ENCODE measurements at places on chromosomes 1 and 21.

GRCh38 chr1:206491616-206492015 lies 15.7 kb upstream of the RASSF5 start:
- DNase-seq = no peak

DNA sequence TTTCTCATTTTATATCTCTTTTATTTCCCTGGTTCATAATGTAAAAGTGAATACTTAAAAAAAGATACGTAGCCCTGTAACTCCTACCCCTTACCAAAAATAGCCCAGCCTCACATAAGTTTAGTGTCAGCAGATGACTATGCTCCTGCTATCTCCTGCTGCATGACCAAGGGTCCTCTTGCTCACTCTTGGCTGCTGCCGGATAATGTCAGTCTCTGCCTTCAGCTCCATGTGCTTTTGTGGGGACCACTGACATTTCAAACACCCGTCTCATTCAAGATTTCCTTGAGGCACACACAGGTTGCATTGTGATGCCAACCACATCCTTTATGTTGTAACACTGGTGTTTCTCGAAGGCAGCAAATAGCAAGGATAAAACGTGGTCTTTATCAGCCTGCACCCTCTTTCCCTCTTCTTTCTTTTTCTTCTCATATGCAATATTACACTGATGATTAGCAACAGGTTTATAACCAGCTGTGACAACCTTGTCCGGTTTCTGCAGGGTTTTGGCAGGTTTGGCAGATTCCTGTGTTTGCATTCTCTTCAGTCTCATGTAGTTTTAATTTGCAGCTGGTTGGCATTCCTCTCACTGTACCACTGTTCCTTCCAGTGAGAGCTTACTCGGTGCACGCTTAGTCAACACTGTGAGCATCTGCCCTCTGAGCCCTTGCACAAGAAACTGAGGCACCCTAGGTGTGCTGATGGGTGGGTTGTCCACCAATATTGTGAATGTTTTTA lies 62.2 kb downstream of the ZNF684 start:
- DNase-seq = no peak

- no peak for DNase-seq
Measured at GRCh38 chr1:52558941-52559340, 6.0 kb upstream of the TUT4 start.

DNA sequence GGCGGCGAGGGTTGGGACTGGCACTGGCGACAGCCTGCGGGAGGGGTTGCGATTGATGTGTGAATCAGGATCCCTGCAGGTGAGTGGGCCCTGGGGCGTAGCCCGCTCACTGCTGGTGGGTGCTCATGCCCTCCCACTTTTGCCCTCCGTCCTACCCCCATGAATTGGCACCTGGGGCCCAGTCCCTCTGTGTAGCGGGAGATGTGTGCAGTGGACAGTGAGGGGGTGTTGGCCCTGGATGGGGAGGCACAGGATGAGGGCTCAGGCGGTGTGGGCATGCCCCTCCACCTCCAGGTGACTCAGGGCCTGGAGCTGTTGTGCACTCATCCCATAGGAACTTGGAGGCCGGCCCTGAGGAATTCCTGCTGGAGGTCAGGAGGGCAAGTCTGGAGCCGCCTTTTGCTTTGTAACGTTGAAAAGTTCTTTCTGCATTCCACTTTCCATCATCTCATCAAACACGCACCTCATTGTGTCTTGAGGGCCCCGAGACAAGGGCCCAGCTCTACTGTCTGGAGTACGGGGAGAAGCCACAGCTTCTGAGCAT lies 3.0 kb downstream of the PEAR1 start:
- DNase-seq = no peak

DNA sequence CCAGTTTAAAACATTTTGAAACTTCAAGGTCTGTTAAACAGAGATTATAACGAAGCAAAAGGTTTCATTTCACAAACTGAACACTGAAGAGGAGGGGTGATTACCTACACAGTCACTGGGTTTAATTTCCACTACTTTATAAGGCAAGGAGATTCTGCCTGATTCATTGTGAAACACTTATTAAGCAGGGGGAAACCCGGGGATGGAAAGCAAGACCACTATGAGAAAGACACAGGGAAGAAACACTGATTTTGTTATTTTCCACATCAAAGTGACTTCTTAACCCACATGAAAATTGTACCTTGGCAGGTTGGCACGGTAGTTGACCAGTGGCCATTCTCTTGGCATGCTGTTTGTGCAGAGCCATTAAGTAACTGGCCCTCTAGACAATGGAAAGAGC lies 8.1 kb upstream of the F5 start:
- no peak for DNase-seq

DNA sequence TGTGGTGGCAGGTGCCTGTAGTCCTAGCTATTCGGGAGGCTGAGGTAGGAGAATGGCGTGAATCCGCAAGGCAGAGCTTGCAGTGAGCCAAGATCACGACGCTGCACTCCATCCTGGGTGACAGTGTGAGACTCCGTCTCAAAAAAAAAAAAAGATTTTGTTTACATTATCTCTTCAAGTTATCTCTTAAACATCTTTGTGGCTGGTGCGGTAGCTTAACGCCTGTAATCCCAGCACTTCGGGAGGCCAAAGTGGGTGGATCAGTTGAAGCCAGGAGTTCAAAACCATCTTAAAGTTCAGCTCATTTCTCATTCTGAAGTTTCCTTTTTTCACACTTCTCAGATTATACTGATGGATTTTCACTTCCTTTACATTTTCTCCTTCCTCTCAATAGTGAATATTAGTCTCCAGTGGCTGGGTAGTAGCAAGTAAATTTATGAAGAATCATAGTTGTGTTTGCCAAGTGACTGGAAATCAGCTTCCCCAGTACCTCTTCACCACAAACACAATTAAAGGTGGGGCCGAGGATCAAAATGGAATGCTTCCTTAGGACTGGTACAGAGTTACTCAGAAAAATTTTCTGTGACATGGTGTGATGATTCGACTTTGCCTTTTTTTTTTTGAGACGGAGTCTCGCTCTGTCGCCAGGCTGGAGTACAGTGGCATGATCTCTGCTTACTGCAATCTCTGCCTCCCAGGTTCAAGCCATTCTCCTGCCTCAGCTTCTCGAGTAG lies 13.8 kb downstream of the PIP5K1A start:
- no peak for DNase-seq

- DNase-seq = no peak
Measured at GRCh38 chr1:226722901-226723656, 16.0 kb downstream of the ITPKB start.

DNA sequence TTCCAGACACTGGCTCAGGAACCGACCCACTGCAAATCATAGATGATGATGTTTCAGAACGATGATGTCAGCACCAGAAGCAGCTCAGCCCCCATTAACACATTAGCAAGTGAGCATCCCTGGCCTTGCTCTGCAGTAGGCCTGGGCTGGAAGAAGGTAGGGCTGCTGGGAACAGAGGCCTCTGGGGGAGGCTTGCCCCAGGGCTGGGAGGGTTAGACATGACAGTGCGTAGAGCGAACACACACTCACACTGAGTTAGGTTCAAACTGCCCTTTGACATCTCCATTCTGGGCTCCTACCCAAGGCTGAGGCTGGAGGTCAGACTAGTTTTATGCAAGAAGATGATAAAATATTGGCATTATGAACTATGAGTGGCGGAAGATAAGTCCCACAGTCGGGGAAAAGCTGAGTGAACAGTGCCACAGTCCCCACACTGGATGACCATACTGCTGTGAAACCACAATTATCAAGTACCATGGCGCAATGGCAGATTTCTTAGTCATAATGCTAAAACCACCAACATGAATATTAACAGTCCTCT lies 91.1 kb downstream of the DMRTB1 start:
- DNase-seq = no peak

GRCh38 chr1:212167098-212167497 lies 118.1 kb upstream of the PPP2R5A start:
- no peak for DNase-seq

- no peak for DNase-seq
Measured at GRCh38 chr21:28136656-28137255, 855.9 kb downstream of the LTN1 start.

DNA sequence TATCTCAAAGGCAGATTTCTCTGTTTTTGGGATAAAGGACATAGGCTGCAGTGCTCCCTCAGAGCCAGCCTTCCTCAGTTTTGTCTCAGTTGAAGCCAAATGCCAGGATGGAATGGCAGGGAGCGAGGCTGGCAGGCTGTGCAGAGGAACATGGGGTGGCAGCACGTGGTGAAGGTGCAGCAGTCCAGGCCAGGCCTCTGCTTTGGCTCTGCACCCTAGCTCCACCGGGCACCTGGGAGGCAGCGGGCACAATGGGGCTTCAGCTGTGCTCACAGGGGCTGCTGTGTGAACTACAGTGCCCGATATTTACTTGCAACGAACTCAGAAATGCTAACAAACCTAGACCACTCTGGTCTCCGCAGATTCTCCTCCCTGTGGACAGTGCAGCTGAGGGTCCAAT lies 319.6 kb downstream of the ZNF326 start:
- DNase-seq = no peak

- no peak for DNase-seq
Measured at GRCh38 chr1:53408013-53408754, 51.0 kb upstream of the DMRTB1 start.

DNA sequence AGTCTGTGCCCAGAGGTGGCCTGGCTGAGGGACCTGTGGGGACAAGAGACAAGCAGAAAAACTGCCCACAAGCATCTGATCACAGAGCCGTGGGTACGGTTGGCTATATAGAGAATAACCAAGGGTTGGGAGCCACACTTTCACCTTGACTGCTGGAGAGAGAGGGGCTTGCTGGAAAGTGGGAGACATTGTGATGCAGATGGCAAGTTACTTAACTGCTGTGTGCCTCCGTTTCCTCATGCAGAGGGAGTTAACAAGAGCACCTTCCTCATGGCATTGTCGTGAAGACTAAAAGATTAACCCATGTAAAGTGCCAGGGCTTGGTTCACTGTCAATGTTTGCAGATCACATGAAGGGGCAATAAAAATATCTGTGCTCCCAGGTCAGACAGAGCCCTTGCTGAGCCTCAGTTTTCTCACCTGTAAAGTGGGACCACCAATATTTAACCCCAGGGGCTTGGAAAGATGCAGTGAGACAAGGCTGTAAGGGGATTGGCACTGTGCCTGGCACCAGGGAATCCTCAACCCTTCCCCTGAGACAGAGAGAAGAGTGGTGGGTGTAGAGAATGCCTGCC lies 52.8 kb downstream of the SDC3 start:
- no peak for DNase-seq

DNA sequence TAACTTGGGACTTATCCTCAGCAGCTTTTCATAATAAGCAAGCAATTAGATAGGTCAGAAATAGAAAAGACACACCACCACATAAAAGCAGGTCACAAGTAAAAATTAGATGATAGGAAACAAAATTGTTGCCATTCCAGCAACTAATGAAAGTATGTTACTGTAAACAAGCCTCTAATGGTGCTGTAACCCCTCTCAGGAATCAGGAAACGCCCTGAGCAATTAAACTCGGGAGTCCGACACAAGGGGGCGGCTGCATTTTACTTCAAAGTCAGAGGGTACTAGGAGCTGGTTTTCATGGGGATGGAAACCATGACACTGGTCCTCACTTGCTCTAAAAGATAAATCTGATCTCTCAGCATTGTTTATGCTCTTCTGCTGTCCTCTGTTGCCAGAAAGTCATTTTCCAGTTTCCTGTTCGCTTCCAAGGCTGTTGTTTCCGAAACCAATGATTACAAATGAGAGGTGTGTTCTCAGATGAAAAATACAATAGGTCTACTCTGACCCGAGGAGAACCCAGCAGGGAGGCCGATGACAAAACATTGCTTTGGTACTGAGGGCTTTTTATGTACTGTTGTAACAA lies 93.4 kb downstream of the TGFBR3 start:
- no peak for DNase-seq

- DNase-seq = peak; percentile 43
Measured at GRCh38 chr1:90435351-90435750, 281.8 kb downstream of the BARHL2 start.

DNA sequence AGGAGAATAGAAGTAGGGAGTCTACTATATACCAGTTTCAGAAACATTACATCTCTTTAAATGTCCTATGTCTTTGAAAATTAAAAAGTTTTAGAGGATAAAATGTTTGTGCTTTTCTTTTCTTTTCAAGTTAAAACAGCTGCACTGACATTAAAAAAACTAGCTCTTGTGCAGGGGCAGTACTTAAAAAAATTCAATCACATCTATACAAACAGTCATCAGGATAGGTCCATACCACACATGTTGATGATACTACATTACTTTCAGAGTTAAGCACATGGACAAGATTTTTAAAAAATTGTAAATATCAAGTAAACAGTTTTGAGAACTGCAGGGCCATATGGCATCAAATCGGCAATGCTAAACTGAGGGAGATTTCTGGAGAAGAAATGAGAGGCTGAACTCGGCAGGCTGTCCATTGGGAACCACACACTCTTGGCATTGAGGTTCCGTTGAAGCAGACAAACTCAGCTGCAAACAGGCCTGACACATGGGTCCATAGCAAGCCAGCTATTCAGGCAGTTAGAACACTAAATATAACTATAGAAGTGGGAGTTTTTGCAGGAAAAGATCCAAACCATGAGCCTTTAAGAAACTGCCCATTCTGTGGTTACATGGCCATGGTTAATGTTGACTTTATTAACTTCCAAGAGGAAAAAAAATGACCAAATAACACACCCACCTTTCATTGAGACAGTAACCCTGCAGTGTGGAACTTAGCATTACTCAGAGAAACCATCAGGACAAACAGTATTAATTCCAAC lies 84.5 kb upstream of the BCL10 start:
- no peak for DNase-seq

DNA sequence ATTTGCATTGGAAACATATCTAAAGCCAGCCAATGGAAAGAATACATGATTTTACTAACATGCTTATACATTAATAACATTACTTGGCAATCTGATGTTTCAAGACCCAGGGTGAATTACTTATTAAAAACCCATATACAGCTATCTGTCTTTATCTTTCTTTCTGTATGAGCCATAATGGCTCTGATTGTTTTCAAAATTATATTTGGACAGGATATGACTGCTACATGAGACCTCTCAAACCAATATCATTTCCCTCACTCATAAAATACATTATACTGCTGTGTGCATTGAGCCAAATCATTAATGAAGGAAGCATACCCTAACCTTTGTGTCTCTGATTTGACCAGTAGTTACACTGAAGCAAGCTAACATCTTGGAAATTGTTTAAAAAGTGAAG lies 205.9 kb upstream of the DPYD start:
- DNase-seq = no peak

GRCh38 chr1:214414691-214415090 lies 133.7 kb downstream of the SMYD2 start:
- no peak for DNase-seq

- DNase-seq = no peak
Measured at GRCh38 chr1:43367026-43367903, 546 bp downstream of the ELOVL1 start.

DNA sequence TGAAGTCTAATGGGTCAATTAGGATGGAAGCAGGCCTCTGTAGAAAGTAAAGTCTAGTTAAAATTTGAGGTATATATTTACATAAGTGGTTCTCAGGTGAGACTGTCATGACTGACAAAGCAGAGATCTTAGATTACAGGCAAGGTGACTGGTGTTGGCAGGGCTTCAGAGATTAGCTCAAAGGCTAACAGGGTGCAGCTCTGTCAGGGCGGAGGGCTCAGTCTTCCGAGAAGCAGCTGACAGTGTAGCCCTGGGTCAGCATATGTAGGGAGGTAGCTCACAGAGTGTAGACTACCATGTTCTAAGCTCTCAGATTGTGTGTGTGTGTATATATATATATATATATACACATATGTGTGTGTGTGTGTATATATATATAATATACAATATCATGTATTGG lies 54.7 kb downstream of the RBM11 start:
- DNase-seq = no peak

- no peak for DNase-seq
Measured at GRCh38 chr1:30824736-30825429, 67.3 kb upstream of the LAPTM5 start.
